ENCODE measurements at places on chromosomes 11 and 22.

- DNase-seq: no peak
These were observed 138.9 kb downstream of the LARGE1 start for GRCh38 chr22:33781411-33781810.

GRCh38 chr22:19019029-19019678 lies 83.1 kb upstream of the PRODH start:
- DNase-seq: no peak

- no peak for DNase-seq
These were observed 69.9 kb downstream of the SLC5A12 start for GRCh38 chr11:26651916-26652315.

DNA sequence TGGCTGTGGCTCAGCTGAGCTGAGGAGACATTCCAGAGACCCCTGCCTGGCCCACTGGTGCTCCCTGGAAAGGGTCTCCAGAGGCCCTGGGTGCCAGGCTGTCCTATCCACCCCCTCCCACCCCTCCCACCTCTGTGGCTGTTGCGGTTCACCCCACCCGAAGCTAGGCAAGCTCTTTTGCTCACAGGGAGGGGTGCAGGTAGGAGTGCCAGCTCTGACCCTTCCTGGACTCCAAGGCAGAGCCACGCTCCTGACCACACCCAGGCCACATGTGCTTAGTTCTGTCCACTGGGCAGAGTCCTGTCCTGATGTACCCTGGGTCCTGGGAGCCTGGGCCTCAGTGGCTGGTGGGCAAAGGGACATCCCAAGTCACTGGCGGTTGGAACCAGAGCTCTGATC lies 16.4 kb downstream of the IL17REL start:
- no peak for DNase-seq

DNA sequence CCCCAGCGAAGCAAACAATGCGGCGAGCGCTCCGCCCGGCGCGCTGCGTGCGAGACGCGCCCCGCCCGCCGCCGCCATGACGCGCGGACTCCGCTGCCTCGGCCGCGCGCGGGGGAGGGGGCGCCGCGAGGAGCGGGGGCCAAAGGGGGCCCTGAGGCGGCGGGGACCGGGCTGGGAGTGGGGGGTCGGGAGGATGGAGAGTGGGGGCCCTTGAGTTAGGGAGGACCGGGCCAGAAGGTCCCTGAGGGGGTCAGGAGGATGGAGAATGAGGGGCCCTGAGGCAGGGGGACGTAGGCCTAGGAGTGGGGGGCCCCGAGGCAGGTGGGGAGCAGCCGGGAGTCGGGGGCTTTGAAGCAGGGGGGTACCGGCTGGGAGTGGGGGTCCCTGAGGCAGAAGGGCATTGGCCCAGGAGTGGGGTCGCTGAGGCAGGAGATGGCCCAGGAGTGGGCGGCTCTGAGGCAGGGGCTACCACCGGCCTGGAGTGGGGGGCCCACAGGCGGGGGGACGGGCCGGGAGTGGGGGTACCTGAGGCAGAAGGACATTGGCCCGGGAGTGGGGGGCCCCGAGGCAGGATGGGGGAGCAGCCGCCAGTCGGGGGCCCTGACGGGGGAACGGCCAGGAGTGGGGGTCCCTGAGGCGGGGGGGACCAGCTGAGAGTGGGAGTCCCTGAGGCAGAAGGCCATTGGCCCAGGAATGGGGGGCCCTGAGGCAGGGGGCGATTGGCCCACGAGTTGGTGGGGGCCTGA lies at the start of gene BRD1:
Gene BRD1 (minus strand): TSS at position 21 of the 746 bp plus-strand sequence. CDS start 3,556 bp downstream, outside the sequence.
- DNase-seq: no peak

GRCh38 chr11:434496-434895 lies 7.3 kb downstream of the ANO9 start:
- DNase-seq: no peak

DNA sequence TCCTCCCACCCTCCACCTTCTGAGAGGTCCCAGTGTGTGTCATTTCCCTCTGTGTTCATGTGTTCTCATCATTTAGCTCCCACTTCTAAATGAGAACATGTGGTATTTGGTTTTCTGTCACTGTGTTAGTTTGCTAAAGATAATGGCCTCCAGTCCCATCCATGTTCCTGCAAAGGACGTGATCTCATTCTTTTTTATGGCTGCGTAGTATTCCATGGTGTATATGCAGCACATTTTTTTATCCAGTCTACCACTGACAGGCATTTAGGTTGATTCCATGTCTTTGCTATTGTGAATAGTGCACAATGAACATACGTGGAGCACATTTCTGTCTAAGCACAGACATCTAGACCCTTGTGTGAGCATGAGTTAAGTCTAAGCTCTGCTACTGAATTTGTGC lies 5.7 kb downstream of the CD3E start:
- DNase-seq: no peak

GRCh38 chr22:22877523-22878210 lies 9.9 kb upstream of the IGLL5 start:
- DNase-seq: peak; percentile 0

- DNase-seq: no peak
These were observed 35.8 kb upstream of the FCHSD2 start for GRCh38 chr11:73177778-73178539.

DNA sequence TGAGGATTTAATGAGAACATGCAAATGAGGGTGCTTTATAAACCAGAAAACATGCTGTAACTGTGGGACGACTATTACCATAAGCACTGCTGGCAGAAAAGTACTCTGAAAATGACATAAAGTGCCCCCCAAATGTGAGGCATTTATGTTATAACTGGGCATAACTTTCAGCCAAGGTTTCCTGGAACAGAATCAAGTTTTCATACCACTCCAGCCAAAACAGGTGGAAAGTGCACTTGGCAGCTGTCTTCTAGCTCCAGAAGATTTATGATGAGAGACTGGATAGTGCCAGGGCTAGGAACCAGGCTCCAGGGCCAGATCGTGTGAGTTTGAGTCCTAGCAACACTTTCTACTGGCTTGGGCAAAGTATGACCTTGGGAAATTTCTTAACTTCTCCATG lies 339.2 kb downstream of the TENM4 start:
- DNase-seq: no peak

DNA sequence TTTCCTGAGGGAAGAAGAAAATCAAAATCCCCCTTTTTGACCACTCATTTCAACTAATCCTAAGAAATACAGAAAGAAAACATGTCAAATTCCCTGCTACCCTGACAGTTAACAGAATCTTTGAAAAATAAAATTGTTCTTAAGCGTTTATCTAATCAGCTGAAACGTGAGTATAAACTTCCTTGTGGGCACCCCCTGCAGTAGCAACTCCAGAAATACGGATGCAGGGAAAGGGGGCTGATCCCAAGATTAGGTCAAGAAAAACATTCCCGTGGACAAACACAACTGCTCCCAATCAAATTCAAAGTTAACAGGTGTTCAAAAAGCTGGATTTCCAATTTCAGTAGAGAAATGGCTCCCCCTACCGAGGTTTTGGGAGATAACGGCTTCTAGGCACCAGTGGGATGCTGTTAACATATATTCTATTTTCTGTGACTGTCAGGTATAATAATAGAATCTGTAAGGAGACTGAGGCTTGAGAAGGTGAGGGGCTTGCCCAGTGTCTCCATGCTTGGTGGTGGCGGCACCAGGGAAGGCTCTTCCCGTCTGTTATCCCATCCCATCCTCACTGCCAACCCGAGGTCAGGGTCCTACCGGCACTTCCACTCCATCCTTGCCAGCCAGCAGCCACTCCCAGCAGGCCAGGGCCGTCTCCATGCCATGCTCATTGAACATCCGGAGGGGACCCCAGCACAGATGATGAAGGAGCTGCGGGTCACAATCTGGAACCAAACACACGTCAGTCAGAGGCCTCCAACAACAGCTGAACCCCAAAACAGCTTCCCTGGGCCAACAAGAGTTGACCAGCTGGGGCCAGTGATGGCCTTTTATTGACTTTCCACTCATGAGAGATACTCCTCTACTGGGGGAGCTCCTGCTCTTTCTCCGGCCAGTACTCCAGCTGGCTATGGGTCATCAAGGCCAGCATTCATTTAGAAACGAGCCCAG lies 32.0 kb upstream of the SERPIND1 start:
- no peak for DNase-seq

All from retinal pigment epithelial cell (primary cell).